ENCODE measurements at places on chromosomes 12 and 14. TPM values are rescaled to one million over a fixed set of nuclear protein-coding genes. Genes with fewer than 3 reads are reported as not detected.

DNA sequence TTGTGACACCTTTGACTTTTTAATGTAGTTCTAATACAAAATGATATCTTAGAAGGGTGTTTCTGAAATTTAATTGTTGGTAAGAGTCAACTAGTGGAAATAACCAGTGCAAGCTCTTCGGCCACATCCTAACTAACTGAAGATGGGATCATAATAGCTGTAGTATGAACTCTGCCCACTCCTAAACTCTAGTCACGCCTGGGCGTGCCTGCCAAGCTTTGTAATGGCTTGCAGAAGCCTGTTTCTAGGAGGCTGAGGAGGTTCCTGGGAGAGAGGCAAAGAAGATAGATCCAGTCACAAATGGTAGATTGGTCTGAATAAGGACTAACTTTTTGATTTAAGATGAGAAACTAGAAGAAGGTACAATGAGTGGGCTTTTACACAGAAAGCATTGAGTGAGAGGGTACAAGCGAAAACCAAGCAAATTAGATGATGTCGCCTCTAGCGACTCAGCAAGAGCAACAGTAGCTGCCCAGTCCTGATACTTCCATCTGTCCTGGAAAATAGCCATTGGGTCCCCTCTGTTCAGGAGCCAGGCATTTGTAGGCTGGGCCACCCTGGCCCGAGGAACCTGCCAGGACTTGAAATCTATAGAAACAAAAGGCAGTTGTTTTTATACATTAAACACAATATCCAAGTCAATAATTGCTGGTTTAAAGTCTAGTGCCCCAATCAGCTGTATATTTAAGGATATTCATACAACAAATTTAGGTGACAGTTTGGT is 148.8 kb downstream of the SLC38A4 start:
- no peak for DNase-seq

GRCh38 chr14:104142946-104143470 is 4.6 kb downstream of the KIF26A start:
- DNase-seq = no peak

Gene BLTP3B
- total RNA-seq = 17.9 TPM

GRCh38 chr12:67390273-67390672 is 121.1 kb downstream of the CAND1 start:
- no peak for DNase-seq

Gene ZDHHC22
- total RNA-seq = 0.24 TPM

Measured in endothelial cell of umbilical vein (primary cell).